Activated gamma-delta T cell treated with anti-CD3 and anti-CD28 coated beads, Interleukin-2, amount 50 U/mL, for 16 hours (primary cell): ENCODE measurements at places on chromosomes 2 and 18.

- DNase-seq, result no peak
These were observed 26.5 kb downstream of the MDH1 start for GRCh38 chr2:63614983-63615945.

GRCh38 chr2:171247741-171248662, 87.3 kb upstream of the TLK1 start:
- no peak for DNase-seq

DNA sequence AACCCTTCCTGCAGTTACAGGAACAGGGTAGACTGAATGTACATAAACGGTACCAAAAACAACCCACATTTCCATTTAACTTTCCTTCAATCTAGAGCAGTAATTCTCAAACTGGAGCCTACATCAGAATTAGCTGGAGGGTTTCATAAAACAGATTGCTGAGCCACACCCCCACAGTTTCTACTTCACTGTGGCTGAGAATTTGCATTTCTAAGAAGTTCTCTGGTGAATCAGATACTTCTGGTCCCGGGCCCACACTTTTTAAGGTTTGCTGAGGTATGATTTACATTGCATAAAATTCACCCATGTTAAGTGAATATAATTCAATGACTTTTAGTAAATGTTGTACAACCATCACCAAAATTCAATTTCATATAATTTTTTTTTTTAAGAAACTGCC, 113.7 kb downstream of the SRBD1 start:
- no peak for DNase-seq

- DNase-seq, result no peak
These were observed 22.0 kb downstream of the KATNAL2 start for GRCh38 chr18:46939337-46939963.

DNA sequence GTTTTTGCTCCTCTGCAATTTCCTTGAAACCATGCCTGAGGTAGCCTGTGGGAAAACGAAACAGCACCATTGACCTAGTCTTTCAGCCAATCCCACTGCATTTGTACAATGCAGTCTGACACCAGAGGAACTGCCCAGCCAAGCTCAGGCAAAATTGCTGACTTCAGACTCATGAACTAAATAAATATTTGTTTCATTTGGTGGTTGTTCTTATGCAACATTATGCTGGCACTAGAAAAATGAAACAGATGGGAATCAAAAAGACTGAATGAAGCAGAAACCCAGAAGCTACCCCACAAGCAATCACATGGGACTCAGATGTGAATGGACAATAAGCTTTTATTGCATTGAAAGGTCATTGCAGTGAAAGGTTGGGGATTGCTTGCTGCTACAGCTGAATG, 1.7 kb downstream of the NAT8 start:
- no peak for DNase-seq
